ENCODE measurements at places on chromosomes 11 and 22.

DNA sequence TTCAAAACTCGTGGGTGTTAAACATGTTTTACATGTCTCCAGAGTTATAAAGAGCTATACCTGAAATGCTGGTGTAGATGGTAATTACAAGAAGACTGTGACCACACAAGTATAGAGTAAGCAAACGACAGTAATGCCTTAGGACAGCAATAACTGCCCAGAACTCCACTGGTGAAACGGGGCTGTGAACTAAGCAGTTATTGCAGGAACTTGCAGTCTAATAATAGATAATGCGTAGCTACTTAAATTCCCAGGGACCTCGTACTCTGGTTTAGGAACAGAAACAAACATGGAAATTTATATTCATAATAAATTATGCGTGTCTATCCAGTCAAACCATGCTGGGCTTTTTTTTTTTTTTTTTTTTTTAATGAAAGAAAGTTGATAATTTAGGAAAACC, 24.9 kb upstream of the TP53AIP1 start:
- no peak for DNase-seq

DNA sequence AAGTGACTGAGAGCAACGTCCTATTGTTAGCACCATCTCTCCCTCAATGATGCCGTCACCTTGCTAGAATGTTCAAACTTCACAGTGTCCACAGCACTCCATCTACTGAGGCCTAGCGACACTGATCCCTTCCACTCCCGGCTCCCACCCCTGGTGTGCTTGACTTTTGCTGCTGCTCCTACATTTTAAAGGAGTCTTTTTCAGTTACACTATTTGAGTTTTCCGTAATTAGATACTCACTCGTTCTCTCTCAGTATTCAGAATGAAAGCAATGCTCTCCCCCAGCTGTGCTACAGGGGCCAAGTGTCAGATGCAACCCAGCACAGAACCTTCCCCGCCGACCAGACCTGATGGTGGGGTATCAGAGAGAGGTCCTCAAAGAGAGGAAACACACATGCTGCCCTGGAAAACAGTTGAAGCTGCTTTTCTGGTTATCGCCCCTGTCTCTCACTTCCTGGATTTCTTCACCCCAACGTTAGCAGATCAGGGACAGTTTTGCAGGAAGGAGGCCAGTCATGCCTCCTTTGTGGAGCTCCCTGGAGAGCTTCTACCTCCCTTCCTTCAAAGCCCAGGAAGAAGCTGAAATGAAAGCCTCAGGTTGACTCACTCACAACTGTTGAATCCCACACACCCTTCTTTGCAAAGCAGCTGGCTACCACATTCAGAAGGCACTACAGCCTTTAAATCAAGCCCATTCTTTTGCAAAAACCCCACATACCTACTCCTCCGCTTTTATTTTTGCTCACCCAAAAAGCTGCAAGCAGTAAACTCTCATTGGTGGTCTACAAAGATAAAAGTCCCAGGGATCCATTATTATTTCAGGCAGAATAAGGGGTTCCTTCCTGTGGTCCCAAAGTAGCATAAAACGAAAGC, 23.5 kb downstream of the LARGE1 start:
- no peak for DNase-seq

GRCh38 chr11:132683602-132684001, 848.7 kb downstream of the OPCML start:
- no peak for DNase-seq

DNA sequence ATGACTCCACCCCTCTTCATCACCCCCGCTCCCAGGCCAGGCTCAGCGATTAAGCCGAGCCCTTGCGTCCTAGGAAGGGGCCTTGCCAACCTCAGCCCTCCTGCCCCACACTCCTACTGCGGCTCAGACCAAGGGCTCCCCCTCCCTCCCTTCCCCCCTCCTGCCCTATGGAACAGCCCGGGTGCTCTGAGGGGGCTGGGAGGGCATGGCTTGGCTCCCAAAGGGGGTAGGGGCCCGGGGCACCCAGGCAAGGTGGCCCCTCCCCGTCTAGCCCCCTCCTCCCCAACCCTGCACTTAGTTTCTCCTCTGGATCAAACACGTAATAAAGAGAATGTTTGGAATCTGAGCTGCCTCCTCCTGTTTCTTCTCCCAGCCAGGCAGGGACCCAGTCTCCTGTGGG, 6.3 kb downstream of the RCOR2 start:
- DNase-seq, result no peak

DNA sequence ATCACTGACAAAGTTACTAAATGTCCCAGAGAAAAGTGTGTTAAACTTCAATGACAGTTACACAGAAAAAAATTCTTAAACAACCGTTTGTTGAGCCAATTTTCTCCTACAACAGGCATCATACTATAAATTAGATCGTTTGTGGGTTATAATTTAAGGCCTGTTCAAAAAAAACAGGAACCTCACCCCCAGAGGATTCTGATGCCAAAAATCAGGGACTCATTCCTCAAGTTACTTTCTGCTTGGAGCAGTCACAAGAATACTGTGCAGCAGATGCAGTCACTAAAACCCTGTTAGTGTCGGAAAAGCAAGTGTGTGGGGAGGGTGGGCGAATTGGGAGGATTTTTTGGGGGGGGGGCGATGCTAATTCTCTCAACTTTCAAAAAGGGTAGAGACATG, 657 bp downstream of the CWC15 start:
- DNase-seq, result no peak

DNA sequence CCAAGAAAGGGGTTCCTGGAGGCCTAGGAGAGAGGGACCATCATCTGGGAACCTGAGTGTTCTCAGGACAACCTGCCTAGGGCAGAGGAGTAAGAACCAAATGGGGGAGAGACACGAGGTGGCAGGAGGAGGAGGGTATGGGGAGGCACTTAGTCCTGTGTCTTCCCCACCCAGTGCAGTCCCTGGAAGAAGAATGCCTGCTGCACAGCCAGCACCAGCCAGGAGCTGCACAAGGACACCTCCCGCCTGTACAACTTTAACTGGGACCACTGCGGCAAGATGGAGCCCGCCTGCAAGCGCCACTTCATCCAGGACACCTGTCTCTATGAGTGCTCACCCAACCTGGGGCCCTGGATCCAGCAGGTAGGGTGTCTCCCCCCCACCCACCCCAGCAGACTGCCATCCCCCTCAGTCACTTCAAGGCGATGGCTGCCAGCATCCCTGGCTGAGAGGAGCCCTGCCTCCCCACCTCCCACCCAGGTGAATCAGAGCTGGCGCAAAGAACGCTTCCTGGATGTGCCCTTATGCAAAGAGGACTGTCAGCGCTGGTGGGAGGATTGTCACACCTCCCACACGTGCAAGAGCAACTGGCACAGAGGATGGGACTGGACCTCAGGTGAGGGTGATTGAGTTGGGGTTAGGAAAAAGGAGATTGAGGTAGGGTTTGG, 3.7 kb upstream of the INPPL1 start:
- no peak for DNase-seq

- DNase-seq, result no peak
Observed at GRCh38 chr11:74877132-74877531, 71.8 kb downstream of the XRRA1 start.

GRCh38 chr11:117099696-117100095, 1.5 kb upstream of the SIK3 start:
- DNase-seq, result no peak

GRCh38 chr11:40187295-40187694, 1272.2 kb downstream of the LRRC4C start:
- no peak for DNase-seq

- DNase-seq, result no peak
Observed at GRCh38 chr11:79167510-79168188, 273.2 kb downstream of the TENM4 start.

- DNase-seq, result no peak
Observed at GRCh38 chr11:1814691-1815090, 20.1 kb upstream of the SYT8 start.

DNA sequence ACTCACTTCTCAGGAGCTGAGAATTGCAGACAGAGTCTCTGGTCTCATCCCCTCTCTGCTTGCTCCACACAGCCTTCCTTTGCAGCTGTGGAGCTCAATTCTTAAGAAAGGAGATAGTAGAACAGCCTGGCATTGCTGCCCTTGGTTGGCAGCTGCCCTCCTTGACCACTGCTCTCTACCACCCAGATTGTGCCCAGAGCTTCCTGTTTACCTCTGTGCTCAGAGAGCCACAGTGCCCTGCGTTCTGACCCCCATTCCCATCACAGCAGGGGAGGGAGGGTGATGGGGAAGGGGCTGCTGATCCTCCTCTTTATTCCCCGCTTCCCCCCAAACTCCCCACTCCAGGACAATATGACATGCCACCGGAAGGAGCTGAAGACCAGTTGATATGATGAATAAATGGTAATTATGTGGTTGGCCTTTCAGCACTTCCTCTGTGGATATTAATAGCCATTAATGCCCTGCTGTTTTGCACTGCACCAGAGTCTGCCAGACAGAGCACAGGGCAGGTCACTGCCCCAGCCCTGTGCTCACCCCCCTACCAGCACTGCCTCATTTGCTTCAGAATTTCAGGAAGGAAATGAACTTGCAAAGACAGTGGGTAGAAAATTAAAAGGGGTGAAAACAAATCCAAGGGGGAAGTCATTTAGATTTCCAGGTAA, 426.8 kb upstream of the CADM1 start:
- DNase-seq, result no peak

DNA sequence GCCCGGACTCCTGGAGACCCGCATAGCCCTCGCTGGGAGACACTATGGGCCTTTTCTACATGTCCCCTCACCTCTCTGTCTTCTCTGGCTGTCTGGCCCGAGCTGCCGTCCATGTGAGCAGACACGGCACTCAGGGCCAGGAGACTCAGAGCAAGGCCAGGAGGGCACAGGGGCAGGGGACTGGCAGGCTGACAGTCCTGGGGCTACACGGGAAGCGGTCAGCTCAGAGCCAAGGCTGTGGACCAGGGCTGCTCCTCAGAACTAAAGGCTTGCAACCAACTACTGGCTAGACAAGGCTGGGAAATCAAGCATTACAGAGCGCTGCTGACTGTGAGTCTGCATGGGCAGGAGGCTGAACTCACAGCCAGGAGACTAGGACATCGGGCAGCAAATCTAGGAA, 56.1 kb upstream of the CDON start:
- DNase-seq, result no peak

- DNase-seq, result no peak
Observed at GRCh38 chr11:15493921-15494620, 379.3 kb downstream of the INSC start.

Measured in effector memory CD4-positive, alpha-beta T cell (primary cell).